Activated naive CD4-positive, alpha-beta T cell treated with Interleukin-2 at 50 U/mL for 16 hours (primary cell): ENCODE measurements at places on chromosomes 3 and 15.

GRCh38 chr15:92014281-92015030 lies 160.9 kb downstream of the SLCO3A1 start:
- DNase-seq = no peak

- DNase-seq = no peak
Measured at GRCh38 chr3:14606669-14607339, 44.8 kb upstream of the CCDC174 start.

DNA sequence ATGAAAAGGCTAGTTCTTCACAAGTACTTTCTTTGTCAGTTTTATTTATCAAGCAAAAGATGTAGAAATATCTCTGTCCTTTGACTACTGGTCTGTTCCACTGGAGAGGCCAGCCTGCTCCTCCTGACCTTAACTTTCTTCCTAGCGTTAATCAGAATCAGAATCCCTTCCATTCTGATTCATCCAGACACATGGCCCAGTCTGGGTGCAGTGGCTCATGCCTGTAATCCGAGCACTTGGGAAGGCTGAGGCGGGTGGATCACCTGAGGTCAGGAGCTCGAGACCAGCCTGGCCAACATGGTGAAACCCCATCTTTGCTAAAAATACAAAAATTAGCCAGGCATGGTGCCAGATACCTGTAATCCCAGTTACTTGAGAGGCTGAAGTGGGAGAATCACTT lies 32.0 kb upstream of the MANF start:
- no peak for DNase-seq

GRCh38 chr15:74458473-74458872 lies 2.5 kb downstream of the UBL7 start:
- DNase-seq = no peak

- no peak for DNase-seq
Measured at GRCh38 chr15:29859973-29860715, 37.9 kb upstream of the TJP1 start.

GRCh38 chr3:171326717-171327440 lies 133.3 kb downstream of the TNIK start:
- no peak for DNase-seq

- no peak for DNase-seq
Measured at GRCh38 chr3:129985113-129985512, 10.6 kb downstream of the TRH start.

- DNase-seq = no peak
Measured at GRCh38 chr3:160185751-160186150, 39.5 kb upstream of the C3orf80 start.

GRCh38 chr3:81255463-81255862 lies 506.0 kb downstream of the GBE1 start:
- DNase-seq = no peak

- no peak for DNase-seq
Measured at GRCh38 chr15:42402455-42403205, 43.3 kb downstream of the CAPN3 start.

DNA sequence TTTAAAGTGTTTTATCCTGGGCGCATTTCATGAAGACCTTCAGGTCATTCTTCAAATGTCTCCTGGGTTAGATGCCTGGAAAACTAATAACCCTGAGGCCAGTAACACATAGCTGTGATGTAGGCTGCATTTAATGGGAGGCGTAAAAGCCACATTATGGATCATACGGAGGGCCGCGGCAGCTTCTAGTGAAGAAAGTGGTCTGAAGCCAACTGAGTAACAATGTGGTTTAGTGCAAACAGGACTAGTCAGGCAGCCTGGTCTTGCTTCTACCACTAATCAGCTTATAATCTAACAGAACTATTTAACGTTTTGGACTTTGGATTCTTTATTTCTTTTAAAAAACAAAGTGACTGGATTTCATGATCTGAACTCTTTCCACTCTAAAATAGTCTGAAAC lies 54.4 kb downstream of the ADAMTSL3 start:
- no peak for DNase-seq

DNA sequence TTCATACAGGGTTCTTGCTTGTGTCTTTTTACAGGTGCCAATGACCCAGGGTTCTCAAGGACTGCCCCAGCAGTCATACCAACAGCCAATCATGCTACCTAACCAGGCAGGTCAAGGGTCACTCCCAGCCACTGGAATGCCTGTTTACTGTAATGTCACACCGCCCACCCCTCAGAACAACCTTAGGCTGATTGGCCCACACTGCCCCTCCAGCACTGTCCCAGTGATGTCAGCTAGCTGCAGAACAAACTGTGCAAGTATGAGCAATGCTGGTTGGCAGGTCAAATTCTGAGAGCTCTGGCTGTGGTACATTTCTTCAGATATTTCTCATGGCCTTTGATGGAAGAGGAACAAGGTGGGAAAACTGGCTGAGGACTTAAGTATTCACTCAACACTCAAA lies 154.3 kb downstream of the ARPP21 start:
- no peak for DNase-seq

DNA sequence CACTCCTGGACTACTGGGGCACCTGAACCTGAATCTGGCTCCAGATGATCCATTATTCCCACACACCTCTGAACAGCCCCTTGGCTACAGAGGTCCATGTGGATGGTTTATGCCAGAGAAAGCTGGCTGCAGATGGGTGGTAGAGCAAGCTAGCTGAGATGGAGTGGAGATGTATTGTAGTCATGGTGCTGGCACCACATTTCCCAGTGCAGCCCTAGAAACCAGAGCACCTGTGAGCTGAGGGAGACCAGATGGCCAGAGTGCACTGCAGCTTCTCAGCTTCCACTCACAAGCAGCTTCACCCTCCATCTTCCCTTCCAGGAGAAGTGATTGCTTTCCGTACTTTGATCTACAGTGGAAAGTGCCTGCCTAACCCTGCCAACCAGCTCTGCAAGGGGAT lies 29.9 kb downstream of the RBP1 start:
- DNase-seq = no peak

DNA sequence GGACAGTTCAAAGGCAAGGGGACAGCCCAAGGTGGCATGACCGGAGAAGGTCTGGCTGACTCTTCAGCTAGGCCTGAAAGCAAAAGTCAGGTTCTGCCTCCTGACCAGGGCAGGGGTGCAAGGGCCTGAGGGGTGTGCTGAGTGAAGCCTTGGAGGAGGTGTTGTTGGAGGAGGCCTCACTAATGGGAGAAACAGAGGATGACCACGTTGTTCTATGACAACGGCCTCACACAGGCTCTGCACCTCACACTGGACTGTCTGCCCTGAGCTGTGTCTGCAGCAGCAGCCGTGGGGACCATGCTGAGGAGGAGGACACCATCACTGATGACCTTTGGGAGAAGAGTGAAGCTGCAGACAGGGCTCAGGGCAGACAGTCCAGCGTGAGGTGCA lies 116.9 kb upstream of the ABHD17C start:
- no peak for DNase-seq

DNA sequence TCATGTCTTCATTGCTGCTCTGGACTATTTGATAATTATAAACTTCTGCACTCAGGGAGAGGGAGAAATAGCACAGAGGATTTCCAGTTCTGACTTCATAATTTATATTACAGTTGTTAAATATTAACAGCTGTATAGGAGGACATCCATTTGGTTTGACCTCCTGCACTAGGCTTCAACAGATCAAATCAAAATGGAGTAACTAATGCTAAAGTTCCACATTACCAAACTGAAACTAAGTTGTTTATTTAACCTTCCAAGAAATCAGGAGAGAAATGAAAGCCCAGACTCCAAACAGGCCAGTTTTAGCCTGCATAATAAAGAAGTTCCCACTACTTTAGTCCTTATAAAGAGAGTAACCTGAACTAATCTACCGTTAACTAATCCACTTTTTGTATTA lies 4.6 kb downstream of the PLSCR2 start:
- no peak for DNase-seq

GRCh38 chr3:111733154-111733553 lies 125.9 kb upstream of the PHLDB2 start:
- DNase-seq = no peak

DNA sequence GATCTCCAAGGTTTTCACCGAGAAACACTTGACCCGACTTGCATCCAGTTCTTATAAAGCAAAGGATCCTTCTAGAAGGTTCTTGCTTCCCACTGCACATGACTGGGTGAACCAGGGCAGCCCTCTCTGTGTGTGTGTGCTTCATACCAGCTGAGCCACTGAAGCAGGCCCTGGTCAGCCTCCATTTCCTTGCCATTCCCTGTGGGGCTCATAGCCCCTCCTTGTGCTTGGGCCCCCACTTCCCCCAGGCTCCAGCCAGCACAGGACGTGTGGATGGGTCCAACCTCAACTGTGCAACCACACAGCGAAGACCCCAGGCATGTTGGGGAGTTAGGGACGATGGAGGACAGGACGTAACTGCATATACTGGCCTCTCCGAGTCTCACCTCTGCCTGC lies 15.5 kb downstream of the KLF15 start:
- DNase-seq = no peak

DNA sequence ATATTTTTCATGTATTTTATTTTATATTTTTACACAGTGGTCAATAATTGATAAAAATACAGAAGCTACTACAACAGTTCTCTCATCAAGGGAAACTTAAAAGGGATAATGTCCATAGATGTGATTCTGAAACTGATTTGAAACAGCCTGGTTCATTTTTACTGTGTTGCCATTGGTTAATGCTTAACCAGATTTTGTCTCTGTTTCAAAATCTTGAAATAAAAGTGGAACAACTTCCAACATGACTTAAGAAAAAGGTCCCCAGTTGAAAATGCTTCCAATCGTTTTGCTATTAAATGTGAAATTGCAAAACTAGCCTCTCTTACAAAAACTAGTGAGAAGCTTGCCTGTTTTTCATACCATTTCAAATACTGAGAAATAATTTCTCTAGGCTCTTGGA lies 240.7 kb downstream of the LPP start:
- no peak for DNase-seq

DNA sequence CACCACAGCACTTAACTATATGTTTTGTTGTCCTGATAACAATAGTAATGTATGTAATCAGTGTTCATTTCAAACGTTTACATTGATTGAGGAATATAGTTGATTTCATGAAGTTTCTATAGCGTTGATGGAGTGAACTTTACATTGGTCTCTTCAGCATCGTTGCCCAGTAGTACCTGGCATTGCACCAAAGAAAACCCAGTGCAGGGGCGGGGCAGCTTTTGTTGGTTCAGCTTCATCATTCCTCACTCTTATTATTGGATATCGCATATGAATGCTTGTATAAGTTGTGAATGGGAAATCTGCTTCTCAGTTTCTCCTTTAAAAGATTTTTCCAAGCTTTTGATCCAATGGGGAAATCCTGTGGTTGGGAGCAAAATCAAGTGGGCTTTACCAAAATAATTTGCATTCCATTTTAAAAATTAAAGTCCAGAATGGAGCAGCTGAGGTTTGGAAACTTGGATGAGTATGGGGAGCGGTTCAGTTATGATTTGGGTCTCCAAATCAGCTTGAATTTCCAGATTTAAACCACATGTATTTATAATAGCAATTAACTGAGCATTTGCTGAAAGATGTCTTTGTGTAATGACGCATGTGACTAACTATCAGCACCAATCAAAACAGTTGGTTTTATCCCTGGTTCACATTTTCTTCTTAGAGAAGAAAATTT lies 213.7 kb downstream of the ALCAM start:
- DNase-seq = no peak

DNA sequence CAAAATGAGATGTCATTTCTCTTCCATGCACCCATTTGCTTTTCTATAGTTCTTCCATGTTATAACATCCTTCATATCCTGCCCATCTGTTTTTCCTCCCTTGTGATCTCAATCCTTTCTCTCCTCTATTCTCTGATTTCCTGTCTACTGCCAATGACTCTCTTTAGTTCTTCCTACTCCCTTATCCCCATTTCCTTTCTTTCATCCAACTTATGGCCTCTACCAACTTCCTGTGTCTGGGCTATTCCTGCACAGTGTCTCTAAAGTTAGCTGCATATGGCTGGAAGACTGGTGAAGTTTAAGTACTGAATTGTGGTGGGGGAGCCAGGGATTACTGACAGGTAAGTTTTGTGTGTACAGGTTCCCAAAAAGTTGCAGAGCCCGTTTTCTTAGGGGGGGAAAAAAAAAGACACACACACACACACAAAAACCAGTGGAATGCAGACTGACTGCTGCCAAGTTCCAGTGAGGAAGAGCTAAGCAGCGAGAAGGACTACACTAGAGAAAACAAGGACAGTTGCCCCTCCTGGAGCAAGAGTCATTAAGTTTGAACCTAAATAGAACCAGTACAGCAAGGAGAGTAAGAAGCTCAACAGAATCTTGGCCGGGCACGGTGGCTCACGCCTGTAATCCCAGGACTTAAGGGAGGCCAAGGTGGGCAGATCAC lies 28.8 kb downstream of the XRN1 start:
- DNase-seq = no peak

DNA sequence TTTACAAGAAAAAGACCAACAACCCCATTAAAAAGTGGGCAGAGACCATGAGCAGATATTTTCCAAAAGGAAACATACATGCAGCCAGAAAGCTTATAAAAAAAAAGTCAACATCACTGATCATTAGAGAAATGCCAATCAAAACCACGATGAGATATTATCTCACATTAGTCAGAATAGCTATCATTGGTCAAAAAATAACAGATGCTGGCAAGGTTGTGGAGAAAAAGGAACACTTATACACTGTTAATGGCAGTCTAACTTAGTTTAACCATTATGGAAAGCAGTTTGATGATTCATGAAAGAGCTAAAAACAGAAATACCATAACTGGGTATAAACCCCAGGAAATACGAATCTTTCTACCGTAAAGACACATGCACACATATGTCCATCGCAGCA lies 76.3 kb downstream of the SUCNR1 start:
- DNase-seq = no peak

GRCh38 chr15:98896802-98897732 lies 110.5 kb downstream of the PGPEP1L start:
- no peak for DNase-seq

- DNase-seq = no peak
Measured at GRCh38 chr3:43222590-43222989, 63.8 kb upstream of the SNRK start.

DNA sequence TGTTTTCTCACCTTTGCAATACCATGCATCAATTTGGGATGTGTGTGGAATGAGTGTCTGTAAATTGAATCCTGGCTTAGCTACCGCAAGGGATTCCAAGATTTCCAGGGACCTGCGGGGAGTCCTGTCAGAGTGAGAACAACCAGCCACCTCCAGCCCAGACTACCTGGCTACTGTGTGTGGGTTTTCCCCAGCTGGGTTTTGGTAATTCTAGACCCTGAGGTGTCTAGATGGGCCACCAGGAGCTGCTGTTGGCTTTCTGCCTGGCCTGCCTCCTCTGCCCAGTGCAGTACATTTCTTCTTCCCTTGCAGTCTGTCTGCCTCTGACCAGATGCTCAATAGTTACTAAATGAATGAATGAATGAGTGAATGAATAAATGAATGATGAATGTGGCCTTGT lies 32.5 kb upstream of the CORO2B start:
- DNase-seq = no peak

DNA sequence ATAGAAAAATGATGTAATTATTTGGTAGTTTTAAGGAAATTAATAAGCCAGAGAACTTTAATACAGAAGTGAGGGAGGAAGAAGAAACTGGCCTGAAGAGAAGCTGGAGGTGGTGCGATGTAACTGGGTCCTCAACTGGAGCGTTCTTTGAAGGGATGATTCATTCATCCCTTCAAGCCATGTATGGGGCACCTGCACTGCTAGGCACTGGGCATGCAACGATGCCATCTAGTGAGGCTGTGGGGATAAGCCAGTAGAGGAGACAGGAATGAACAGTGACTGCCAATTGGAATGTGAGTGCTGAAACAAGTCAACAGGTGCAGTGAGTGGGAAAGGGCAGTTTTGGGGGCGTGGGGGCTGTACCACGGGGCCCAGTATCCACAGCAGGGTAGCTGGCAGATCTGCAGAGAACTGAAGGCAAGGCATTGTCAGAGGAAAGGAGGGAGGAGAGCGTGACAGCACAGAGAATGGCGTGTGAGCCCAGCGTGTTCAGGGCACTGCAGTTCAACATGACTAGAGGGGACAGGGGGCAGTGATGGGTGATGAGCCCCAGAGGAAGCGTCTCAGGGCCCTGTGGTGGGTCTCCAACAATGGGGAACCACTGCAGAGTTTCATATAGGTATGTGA lies 3.8 kb upstream of the KIF23 start:
- DNase-seq = no peak
